ENCODE measurements at places on chromosomes 1 and 21.
A peak's percentile ranks its signal among the peaks of the same experiment; 100 is the strongest.

DNA sequence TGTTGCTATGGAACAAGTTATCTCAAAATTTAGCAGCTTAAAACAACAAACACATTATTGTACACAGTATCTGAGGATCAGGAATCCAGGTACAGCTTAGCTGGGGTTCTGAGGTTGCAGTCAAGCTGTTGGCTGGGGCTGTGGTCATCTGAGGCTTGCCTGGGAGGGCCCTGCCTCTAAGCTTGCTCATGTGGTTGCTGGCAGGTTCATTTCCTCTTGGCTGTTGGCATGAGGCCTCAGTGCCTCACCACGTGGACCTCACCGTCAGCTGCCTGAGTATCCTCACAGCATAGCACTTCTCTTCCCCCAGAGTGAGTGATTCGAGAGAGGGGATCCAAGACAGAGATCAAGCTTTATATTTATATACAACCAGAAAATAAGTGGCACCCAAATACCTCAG, 18.6 kb downstream of the NTPCR start:
- peaks cover 4% of the 10 kb centered on the region for H3K36me3 ChIP-seq
- H3K27ac ChIP-seq = no peak overlapping the region
- DNase-seq = no peak
- H3K4me1 ChIP-seq = no peaks in the 10 kb centered on the region
- H3K4me3 ChIP-seq = no peak overlapping the region

DNA sequence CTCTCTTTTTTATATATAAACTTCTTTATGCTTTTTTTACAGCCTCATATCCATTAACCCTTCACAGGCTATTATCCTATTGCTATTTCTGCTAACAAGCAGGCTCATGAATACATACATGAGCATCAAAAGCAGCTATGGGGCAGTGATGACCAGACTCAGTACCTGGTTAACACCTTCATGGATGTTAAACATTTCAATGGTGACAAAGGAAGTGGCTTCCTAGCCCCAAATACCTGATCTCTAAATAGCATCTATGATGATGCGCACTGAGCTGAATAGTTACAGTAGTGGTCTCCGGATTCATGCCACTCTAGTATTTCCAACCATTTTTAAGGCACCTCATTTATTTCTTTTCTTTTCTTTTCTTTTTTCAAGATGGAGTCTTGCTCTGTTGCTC, 101.1 kb downstream of the TM2D1 start:
- H3K36me3 ChIP-seq = no peaks in the 10 kb centered on the region
- H3K4me3 ChIP-seq = no peak overlapping the region
- no peaks in the 10 kb centered on the region for H3K27me3 ChIP-seq
- H3K27ac ChIP-seq = no peak overlapping the region
- no peak for DNase-seq

DNA sequence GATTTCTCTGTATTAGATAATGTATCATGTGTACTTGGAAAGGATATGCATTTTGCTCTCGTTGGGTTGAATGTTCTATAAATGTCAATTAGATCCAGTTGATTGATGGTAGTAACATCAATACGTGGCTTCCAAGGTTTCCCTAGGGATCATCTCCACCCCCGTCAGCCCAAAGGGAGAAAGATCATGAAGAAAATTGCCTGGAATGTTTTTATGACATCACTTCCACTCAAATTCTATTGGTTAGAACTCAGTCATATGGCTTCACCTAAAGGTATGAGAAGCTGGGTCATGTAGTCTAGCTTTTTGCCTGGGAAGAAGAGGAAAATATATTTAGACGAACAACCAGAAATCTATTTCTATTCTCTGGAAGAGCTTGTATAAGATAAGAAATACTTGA, at the start of gene C1orf185:
Gene C1orf185 (plus strand): TSS at position 253 of the 400 bp plus-strand sequence. CDS start 6 bp downstream, at position 259.
- H3K36me3 ChIP-seq = no peaks in the 10 kb centered on the region
- H3K27ac ChIP-seq = no peak within 1 kb of the TSS
- DNase-seq = peak; percentile 27
- no peak within 1 kb of the TSS for H3K4me3 ChIP-seq
- H3K27me3 ChIP-seq = no peaks in the 10 kb centered on the region

- no peaks in the 10 kb centered on the region for H3K4me1 ChIP-seq
- H3K27me3 ChIP-seq = no peaks in the 10 kb centered on the region
Measured at GRCh38 chr1:216310776-216311175, 112.5 kb downstream of the USH2A start.

DNA sequence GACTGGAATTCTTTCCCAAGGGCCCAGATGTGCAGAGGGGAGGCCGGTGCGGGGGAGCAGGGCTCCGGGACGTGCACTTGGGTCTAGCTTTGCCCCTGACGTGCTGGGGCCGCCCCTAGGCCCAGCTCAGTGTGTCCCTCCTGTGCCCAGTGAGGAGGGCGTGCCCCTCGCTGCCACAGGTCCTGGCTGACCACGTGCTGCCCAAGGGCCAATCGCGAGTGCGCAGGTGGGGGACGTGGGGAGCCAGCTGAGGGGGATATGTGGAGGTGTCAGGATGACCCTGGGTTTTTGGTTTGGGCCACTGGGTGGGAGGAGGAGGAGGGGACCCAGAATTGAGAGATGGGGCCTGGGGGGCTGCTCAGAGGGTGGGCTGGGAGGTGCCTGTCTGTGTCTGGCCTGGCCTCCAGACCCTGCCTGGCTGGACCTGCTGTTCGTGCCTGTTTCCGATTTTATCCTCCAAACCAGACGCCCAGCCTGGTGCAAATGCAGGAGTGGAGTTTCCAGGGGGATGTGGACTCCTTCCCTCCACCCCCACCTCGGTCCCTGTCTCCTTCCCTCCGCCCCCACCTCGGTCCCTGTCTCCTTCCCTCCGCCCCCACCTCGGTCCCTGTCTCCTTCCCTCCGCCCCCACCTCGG, 6.1 kb upstream of the RNF223 start:
- H3K27ac ChIP-seq = peak overlapping the region; percentile 3
- no peak overlapping the region for H3K4me3 ChIP-seq
- H3K36me3 ChIP-seq = no peaks in the 10 kb centered on the region
- DNase-seq = peak; percentile 94

- no peak overlapping the region for H3K27ac ChIP-seq
- H3K4me1 ChIP-seq = no peaks in the 10 kb centered on the region
- H3K4me3 ChIP-seq = no peak overlapping the region
- no peak for DNase-seq
Measured at GRCh38 chr21:46619846-46620245, 15.0 kb upstream of the S100B start.

DNA sequence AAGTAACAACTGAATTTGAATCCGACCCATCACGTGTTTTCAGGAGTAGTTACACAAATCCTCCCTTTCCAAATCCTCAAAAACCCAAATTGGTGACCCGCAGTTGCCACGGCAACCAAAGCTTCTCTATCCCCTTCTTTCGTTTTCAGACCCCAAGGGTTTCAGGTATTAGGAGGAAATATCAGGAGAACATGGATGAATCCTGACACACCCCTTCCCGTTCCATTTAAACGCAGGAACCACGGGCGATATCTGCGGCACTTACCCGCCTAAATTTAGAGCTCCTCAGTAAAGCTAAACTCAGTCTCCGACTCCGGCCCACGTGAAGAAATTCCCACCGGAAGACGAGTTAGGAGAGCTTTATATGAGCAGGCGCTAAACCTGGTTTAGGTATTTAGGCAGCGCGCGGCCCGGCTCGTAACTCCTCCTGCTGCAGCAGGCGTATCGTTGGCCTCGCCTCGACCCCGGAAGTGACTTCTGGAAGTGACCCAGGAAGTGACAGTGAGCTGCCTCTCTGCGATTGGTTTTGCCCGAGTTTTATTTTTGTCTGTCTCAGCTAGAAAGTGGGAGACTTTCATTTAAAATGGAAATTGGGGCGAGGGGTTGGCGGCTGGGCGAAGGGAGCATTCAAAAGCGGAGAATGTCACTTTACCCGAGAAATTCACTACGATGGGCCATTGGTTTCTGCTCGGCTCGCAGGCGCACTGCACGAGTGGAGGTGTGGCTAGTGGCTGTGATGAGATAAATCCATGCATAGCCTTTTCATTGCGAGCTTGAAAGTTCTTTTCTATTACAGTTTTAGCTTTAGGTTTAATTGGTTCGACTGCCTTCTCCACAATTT, at the start of gene TAF1A:
Gene TAF1A (minus strand): TSS at position 472 of the 841 bp plus-strand sequence.
- H3K27me3 ChIP-seq = no peaks in the 10 kb centered on the region
- H3K4me3 ChIP-seq = peak within 1 kb of the TSS; percentile 87
- H3K27ac ChIP-seq = peak within 1 kb of the TSS; percentile 58
- H3K36me3 ChIP-seq = no peaks in the 10 kb centered on the region
- DNase-seq = peak; percentile 95

GRCh38 chr1:25516686-25517085, 26.7 kb upstream of the LDLRAP1 start:
- H3K27me3 ChIP-seq = no peaks in the 10 kb centered on the region
- no peak overlapping the region for H3K4me3 ChIP-seq
- no peaks in the 10 kb centered on the region for H3K4me1 ChIP-seq
- H3K36me3 ChIP-seq = no peaks in the 10 kb centered on the region

DNA sequence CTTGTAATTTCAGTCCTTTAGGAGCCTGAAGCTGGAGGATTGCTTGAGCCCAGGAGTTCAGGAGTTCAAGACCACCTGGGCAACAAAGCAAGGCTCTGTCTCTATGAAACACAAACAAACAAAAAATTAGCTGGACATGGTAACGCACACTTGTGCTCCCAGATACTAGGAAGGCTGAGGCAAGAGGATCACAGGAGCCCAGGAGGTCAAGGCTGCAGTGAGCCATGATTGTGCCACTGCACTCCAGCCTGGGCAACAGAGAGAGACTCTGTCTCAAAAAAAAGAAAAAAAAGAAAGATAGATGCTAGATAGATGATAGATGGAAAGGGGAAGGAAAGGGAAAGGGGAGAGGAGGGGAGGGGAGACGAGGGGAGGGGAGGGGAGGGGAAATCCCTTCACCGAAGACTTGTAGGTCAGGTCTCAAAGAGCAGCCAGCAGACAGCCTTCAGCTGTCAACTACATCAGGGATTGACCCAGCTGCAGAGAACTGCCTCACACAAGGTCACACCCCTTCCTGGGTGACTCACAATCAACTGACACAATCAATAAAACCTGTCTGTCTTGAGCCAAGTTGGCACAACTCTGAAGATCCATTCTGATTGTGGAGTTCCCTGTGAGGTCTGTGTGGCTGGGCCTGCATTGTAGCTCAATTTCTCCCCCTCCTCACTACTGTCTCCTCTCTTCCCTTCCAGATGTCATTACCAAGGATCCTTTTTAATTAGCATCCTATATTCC, 200.6 kb downstream of the RGS7 start:
- no peak overlapping the region for H3K27ac ChIP-seq
- peak; percentile 27 for DNase-seq
- no peaks in the 10 kb centered on the region for H3K27me3 ChIP-seq
- H3K4me1 ChIP-seq = no peaks in the 10 kb centered on the region
- no peak overlapping the region for H3K4me3 ChIP-seq
- no peaks in the 10 kb centered on the region for H3K36me3 ChIP-seq

DNA sequence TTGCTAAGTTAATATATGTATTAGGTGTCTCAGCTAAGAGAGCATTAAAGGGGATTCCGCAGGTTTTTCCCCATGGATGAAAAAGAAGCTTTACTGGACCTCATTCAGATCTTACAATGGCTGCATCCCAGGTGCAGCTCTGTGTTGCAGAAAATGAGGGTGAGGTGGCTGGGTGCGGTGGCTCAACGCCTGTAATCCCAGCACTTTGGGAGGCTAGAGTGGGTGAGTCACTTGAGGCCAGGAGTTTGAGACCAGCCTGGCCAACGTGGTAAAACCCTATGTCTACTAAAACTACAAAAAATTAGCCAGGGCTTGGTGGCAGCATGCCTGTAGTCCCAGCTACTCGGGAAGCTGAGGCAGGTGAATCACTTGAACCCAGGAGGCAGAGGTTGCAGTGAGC, 58.5 kb upstream of the MORC3 start:
- DNase-seq = no peak
- H3K36me3 ChIP-seq = no peaks in the 10 kb centered on the region
- no peak overlapping the region for H3K4me3 ChIP-seq
- no peak overlapping the region for H3K27ac ChIP-seq

DNA sequence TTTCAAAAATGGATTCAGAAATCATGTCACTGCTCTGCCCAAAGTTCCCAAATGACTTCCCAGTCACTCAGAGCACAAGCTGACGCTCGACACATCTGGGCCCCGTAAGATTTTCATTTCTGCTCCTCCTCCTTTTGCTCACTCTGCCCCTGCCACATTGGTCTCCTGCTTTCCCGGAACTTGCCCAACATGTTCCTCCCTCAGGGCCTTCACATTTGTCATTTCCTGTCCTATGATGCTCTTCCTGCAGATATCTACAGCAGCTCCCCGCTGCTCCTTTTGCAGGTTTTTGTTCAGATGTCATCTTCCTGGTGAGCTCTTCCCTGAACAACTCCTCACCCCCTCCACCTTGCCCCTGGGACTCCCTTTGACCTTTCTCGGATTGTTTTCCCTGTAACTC, 58.5 kb upstream of the IVNS1ABP start:
- H3K36me3 ChIP-seq = no peaks in the 10 kb centered on the region
- H3K4me1 ChIP-seq = peaks cover 2% of the 10 kb centered on the region
- peak; percentile 47 for DNase-seq

GRCh38 chr21:39632796-39633442, 20.2 kb downstream of the B3GALT5 start:
- H3K36me3 ChIP-seq = no peaks in the 10 kb centered on the region
- H3K4me1 ChIP-seq = peaks cover 9% of the 10 kb centered on the region
- no peak overlapping the region for H3K27ac ChIP-seq
- no peaks in the 10 kb centered on the region for H3K27me3 ChIP-seq

DNA sequence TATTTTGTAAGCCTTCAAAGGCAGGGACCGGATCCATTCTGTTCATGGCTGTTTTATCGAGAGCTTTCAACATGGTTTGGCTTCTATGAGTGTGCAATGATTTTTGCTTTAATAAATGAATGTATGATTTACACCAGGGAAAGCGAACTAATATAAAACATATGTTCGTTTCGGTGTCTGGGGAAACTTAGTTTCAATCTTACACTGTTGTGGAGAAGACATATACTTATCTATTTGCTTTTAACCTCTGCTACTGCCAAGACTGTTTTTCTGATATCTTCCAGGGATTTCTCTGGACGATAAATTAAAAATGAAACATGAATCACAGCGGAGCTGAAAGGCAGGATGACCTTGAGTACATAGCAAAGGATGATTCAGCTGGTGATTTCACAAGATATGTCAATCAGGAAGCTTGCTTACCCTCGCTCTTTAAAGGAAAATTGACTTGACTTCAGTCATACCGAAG, 14.7 kb upstream of the CYYR1 start:
- no peaks in the 10 kb centered on the region for H3K27me3 ChIP-seq
- no peak overlapping the region for H3K27ac ChIP-seq
- no peak overlapping the region for H3K4me3 ChIP-seq
- H3K36me3 ChIP-seq = no peaks in the 10 kb centered on the region

DNA sequence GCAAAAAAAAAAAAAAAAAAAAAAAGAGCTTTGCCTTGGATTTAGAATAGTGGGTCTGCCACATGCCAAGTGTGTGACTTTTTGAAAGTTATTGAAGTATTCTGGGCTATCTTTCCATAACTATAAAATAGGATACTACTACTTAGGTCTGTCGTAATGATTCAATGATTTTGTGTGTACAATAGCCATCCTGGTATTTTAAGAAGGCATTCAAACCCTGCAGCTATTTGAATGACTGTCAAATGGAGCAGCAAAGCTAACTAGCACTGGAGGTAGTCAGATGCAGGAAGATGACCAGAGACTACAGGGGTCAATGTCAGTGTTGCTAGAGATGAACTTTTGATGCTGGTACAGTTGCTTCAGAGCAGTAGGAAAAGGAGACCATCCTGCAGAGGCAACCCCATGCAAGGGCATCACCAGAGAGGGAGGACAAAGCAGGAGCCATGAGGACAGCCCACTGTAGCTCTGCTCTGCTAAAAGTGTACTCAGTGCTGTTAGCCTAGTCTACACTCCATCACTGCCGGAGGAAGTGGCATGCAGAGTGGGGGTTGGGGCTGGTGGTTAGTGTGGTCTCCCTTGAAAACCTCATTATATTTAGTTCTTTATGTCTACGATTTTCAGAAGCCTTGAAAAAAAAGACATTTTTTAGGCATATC, 29.0 kb downstream of the DUSP10 start:
- H3K4me3 ChIP-seq = no peak overlapping the region
- H3K4me1 ChIP-seq = peaks cover 11% of the 10 kb centered on the region
- no peaks in the 10 kb centered on the region for H3K36me3 ChIP-seq
- H3K27me3 ChIP-seq = no peaks in the 10 kb centered on the region
- H3K27ac ChIP-seq = no peak overlapping the region
- no peak for DNase-seq

Measured in mesendoderm (in vitro differentiated cells).